Kasumi-1 (cell line): ENCODE measurements at places on chromosomes 4 and X.

GRCh38 chr4:22942920-22943559, 250.3 kb downstream of the GBA3 start:
- DNase-seq = no peak

DNA sequence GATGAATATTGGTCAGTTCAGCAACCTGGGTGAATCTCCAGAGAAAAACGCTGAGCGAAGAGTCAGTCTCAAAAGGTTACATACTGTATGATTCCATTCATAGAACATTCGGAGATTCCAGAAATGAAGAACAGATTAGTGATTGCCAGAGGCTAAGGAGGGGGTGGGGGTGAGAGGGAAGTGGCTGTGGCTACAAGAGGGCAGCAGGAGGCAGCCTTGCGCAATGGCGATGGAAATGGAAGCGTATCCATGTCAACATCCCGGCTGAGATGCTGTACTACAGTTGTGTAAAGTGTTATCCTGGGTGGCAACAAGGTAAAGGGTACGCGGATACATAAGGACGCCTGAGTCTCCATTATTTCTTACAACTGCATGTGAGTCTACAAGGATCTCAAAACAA, 18.0 kb downstream of the LYAR start:
- DNase-seq = no peak

DNA sequence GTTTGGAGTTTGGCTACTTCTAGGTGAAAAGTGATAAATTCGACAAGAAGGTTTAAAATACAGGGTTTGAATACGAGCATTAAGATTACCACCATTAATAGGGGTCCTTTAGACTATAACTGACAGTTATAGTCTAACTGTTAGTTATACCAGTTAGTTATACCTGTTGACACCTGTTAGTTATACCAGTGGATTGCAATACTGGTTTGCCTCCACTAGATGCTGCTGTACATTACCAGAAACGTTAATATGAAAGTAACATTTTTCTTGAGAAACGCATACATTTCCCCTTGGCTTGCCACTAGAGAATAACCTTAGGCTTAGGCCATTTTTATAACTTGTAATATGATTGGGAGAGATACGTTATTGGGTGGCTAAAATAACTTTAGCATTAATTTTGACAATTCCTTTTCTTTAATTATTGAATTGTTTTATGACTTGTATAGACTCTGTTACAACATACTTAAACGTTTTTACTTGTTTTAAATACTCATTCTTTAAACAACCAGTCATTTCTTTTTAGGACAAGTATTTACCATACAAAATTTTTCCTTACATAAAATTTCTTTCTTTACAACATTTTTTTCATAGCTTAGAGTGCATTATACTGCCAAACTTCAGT, 911.2 kb downstream of the FSTL5 start:
- DNase-seq = peak; percentile 8

DNA sequence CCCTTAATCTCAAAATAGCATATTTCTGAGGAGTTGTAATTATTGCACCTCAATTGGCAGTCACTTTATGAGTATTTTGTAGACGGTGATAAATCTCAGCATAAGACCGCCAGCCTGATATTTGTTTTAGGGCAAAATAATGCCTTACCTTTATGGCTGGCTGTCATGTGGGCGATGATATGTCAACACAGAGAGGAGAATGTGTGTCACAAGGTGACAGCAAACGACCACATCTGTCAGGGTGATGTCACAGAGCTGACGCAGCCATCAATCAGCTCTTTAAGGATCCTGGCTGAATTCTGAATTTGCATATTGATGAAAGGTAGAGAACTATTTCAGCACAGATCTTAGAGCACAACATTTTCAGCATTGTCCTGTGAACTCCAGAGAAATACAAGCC, 209.7 kb downstream of the CEP135 start:
- DNase-seq = no peak

DNA sequence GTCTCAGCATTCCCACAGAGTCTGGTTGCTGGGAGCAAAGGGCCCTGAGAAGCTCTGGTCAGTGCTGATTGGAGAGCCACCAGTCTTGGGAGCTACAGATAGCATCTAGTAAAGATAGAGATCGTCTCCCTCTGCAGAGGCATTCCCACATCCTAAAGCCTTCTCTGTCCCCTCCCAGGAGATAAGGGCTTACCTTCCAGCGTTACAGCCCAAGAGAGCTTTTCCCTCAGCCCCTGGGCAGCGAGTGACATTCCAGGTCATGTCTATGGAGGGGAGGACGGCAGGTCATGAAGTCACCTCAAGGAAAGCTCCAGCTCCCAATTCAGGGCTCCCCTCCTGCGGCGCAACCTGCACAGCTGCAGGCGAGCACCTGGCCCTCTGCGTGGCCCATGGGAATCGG, 29.9 kb downstream of the CLDN34 start:
- no peak for DNase-seq

DNA sequence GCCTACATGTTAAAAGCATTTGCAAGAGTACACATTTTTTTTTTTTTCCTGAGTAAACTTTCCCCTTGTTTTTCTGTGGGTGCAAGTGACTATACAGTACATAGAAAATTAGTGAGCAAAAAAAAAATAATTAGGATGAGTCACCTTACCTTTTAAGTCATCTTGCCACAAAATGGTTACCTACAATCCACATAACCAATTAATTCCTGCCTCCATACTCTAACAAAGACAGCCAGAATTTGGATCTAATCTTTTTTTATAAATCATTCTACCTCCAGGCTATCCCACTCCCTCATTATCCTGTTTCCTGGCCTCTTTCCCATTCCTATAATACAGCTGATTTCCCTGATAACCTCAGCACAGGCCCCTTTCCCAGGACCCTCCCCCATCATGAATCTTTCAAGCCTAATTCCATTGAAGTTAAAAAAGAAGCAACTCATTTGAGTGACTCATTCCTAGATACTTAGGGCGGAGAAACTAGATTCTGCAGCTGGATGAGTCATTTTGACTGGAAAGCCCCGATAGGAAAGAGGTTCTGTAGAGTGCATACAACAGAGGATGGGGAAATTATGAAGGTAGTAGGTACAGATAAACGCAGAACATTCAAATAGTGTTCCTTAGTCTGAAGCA, 128.2 kb downstream of the C4orf51 start:
- DNase-seq = peak; percentile 14

- no peak for DNase-seq
These were observed 5.9 kb upstream of the FAM184B start for GRCh38 chr4:17787315-17787714.

DNA sequence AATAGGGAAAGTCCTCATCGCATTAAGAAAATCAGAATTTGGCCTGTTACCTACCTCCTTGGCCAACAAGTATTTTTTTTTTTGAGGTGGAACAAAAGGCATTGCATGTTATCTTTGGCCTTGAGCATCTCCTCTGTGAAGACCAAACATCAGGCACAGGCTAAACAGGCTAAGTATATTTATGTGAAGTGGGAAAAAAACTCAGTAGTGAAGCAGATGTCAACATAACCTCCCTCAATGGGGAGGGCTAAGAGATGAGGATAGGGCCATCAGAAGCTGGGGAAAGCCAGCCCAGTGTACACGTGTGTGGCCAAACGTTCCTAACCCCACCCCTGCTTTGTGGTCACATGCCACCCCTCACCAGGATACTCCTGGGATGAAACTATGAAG, 102.5 kb downstream of the FNIP2 start:
- DNase-seq = no peak

- no peak for DNase-seq
These were observed 584.2 kb downstream of the SPRY1 start for GRCh38 chr4:123980736-123981300.

- peak; percentile 64 for DNase-seq
These were observed 1995.9 kb downstream of the C4orf33 start for GRCh38 chr4:131091896-131092295.
